Hematopoietic multipotent progenitor cell treated with erythropoietin and hydrocortisone succinate and interleukin-3 and kit ligand, for 6 days (in vitro differentiated cells): ENCODE measurements at places on chromosomes 13 and 19.

- DNase-seq: no peak
These were observed 121.2 kb downstream of the STARD13 start for GRCh38 chr13:33164331-33164730.

- DNase-seq: peak; percentile 26
These were observed 3.0 kb upstream of the GRAMD1A start for GRCh38 chr19:34997071-34997617.

DNA sequence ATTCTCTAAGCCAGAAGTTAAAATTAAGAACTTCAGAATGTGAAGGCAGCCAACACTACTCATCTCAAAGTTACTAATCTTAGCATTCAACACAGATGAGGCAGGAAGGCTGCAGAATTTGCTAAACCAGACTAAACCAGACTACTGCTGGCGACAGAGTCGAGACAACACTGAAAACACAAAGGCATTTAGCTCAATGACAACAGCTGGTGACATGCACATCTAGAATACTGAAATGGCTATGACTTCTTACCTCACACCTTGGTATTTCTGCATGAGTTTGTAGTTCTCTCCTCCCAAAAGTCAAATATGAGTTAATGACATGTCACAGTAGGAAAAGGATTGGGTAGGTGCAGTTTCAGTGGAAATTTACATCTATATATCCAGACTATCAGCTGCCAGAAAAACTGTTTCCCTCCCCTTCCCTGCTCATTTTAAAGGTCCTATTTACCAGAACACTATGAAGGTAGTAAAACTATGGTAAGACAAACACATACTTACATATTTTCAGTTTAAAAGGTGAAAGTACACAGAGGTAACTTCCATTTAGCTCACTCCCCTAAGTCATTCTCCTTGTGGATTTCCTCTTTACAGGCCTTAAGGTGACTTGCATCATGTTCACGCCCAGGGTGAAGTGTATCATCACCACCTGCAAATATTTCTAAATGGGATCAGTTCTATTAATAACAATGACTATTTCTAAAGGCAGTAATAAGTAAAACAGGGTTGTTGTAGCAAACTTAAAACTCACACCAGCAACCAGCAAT lies 21.4 kb downstream of the FOXO1 start:
- no peak for DNase-seq

DNA sequence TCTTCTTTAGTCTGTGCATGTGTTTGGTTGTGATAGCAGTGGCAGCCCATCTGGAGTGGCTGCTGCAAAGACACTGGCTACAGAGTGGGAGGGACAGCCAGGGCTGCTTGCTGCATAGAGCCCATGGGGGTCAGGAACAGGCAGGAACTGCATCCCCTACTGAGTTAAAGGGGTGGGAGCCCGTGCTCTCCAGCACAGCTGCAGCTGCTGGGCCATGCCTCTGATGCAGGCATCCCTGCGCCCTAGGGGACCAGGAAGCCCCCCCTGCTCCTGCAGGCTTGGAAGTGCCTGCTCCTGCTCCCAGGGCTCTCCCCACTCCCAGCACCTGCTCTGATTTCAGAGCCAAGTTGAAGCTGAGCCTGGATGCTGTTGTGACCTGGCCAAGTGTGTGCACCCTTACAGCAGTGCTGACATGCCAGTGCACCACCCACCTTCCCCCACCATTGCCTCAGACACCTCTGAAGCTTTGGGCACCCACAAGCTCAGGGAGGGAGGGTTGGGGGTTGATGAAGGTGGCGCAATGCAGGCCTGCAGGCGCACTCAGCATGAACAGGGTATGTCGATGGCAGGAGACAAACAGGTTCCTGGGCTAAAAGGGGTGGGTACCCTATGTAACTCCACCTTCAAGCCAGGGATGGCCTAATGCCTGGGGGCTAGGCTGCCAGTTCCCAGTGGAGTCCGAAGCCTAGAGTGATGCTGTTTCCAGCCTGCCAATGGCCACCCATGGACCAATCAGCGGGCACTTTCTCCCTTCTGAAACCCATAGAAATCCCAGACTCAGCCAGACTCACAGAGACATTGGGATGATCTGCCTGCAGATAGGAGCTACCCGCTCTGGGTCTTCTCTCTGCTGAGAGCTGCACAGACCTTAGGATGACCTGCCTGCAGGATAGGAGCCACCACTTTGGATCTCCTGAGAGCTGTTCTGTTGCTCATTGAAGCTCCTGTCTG lies 919.9 kb upstream of the MIR17HG start:
- DNase-seq: no peak

- no peak for DNase-seq
These were observed 70.8 kb downstream of the SLC7A1 start for GRCh38 chr13:29524641-29525040.

DNA sequence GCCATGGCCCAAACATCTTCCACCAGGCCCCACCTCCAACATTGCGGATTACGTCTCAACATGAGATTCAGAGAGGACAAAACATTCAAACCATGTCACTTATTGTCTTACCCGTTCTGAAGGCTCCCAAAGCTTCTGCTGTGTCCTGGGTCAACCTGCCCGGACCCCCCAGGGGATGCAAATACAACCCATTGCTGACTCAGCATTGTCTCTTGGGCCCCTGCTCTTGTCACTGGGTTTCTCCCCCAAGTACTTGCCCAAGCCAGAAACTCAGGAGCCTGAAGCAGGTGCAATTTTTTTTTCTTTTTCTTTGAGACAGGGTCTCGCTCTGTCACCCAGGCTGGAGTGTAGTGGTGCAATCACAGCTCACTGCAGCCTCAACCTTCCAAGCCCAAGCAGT lies 144.5 kb downstream of the KCTD15 start:
- DNase-seq: no peak

- peak; percentile 30 for DNase-seq
These were observed 67.3 kb upstream of the MED4 start for GRCh38 chr13:48162217-48162616.

DNA sequence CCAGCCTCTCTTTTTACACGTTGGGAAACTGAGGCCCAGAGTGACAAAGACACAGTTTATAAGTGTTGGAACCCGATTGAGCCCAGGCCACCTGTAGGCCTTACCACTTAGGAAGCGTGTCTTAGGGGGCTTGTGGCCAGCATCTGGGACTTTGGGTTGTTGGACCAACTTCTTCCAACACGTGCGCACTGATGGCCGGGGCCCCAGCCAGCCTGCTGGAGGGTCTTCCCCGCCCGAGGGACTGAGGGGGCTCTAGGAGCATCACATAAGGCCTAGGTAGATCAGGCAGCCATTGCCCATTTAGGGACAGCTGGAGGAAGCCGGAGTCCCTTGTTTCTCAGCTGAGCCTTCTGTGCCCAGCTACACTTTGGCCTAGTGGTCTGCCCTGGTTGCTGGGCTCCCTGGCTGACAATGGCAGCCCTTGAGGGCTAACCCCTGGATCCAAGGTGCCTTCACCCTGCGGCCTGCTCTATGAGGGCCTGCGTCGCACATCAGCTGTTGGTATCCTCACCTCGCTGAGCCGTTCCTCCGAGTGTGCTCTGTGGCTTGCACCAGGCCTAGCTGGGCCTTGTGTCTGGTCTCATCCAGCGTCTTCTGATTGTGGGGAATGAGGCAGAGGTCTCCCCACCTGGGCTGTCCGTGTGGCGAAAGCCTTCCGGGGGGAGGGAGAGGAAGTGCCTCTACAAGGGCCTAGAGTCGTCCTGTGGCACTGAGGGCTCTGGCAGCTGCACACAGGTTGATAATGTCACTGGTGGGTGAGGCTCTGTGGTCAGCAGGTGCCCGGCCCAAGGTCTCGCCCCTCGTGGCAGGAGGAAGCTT lies 1.2 kb downstream of the RAB11B start:
- DNase-seq: peak; percentile 37

DNA sequence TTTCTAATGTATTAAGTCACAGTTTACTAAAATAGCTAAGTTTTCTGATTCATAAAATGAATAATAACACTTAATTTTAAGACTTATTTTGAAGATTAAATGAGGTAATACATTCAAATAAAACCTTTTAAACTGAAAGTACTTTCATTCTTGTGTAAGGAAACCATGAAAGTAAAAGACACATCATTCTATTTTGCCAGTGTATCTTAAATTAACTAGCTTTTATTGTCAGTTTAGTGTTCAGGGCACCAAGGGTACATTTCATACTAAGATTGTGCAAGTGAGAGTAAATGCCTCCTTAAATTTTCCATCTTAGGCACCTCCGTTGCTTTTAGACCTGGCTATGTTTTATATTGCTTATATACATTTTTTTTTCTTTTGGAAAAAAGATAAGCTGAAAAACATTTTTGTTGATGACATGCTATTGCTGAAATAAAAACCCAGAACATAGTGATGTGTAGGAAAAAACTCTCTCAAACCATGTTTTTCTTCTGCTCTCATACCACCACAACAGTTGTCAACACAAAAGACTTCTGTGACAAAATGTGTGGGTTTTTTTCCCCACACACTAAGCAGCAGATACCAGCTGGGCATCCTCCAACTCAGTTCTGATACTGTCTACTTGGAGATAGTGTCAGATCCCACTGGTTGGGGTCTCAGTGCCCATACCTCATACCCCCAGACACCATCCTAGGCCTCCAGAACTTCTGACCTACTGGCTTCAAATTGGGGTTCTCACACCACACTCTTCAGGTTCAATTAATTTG lies 30.7 kb upstream of the LPAR6 start:
- DNase-seq: no peak

DNA sequence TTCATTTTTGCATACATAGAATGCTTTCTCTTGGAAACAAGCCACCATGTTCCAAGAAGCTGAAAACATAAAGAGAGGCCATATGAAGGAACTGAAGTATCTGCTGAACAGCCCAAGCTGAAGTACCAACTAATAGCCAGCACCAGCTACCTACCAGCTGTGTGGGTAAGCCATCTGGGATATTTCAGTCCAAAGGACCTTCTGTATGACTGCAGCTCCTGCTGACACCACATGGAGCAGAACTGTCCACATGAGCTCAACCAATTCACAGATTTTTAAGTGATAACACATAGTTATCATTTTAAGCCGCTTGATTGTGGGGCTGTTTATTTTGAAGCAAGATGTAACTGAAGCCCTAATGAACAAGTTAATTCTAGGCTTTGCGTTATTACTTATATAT lies 621.1 kb upstream of the KLHL1 start:
- DNase-seq: no peak

- peak; percentile 75 for DNase-seq
These were observed 3.4 kb upstream of the PRAM1 start for GRCh38 chr19:8505680-8506401.

DNA sequence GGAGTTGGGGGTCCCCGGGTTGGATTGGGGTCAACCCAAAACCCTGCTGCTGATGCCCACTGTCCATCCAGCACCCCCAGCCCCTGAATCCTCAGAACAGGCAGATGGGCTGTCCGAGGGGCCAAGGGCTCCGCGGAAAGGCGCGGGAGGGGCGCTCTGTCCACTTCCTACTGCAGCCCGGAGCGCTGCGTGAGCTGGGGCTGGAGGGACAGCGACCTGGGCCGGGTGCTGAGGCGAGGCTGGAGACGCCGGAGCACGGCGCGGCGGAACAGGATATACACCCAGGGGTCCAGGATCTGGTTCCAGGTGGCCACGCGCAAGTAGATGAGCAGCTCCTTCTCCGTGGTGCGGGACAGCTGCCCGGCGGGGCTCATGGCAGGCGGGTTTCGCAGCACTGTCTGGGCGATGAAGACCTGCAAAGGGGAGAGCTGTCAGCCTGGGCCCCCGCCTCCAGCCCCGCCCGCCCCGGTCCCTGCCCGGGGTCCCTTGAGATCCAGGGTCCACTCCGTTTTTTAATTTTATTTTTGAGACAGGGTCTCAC lies 10.3 kb downstream of the GIPC3 start:
- no peak for DNase-seq

- DNase-seq: peak; percentile 70
These were observed 11.6 kb upstream of the FPR3 start for GRCh38 chr19:51783372-51783771.

- DNase-seq: no peak
These were observed 2.3 kb upstream of the TMEM91 start for GRCh38 chr19:41373993-41374392.

- peak; percentile 62 for DNase-seq
These were observed 34.2 kb upstream of the PNMA8B start for GRCh38 chr19:46529622-46530451.

DNA sequence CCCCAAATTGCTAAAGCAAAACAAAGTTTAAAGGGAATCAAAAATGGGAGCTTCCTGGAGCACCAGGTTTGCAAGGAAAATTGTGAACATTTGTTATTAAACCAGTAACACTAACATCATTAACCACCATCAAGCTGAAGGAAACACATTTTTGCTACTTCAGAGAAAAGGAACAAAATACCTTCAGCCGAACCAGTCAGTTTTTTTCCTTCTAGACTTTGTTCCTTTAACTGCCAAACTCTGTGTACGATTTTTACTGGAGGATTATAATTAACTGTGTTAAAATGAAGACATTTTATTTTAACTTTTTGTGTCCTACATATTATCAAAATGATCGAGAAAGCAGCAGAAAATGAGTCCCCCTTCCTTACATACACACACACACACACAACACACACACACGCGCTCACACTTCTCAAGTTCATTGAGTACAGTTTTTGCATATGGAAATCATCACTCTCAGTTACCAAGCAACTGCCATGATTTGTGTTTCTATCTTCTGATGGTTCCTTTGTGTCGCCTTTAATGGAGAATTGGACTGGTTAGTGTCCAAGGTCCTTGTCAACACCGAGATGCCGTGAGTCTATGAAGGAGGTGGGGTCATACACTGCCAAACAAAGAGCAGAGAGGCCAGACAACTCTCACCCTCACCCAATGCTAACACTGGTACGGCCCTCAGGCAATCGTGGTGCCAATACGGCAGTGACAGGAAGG lies 9.8 kb upstream of the SERP2 start:
- DNase-seq: no peak
